ENCODE measurements at places on chromosomes 11 and 22.

DNA sequence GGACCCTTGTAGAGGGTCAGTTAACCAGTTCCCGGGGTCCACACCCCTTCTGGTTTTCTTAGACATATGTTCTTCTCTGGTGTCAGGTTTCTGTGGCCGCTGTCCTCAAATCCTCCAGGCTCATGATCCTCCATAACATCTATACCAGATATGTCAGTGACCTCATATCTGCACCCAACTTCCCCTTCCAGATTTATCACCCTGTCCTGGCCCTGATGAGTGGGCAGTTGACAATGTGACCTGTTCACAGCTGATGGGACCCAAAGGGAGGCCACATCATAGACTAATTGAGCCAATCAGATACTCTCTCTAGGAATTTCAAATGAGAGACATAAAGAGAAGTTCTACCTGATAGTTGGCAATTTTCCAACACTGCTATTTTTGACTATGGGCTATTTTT, 5.1 kb downstream of the DKK3 start:
- no peak for DNase-seq

DNA sequence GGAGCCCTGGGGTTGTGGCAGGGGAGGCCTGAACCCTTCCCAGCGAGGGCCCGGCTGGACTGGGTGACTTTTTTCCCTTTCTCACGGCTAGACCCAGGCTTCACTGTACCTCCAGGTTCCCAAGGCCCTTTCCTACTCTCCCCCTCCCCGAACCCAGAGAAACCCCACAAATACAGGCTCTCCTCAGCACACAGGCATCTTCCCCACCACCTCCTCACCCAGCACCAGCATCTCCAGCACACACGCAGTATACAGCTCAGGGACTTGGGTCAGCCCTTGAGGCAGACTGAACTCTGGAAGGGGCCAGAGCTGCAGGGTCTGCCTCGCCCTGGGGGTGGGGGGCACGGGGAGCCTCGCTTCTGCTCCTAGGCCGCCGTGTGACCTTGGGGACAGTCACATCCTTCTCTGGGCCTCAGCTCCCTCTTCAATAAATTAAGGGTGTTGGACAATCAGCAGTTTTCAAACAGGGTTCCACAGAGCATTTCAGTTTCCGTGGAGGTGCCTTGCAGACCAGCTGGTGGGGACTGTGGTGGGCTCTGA, 4.5 kb downstream of the TMPRSS13 start:
- no peak for DNase-seq

DNA sequence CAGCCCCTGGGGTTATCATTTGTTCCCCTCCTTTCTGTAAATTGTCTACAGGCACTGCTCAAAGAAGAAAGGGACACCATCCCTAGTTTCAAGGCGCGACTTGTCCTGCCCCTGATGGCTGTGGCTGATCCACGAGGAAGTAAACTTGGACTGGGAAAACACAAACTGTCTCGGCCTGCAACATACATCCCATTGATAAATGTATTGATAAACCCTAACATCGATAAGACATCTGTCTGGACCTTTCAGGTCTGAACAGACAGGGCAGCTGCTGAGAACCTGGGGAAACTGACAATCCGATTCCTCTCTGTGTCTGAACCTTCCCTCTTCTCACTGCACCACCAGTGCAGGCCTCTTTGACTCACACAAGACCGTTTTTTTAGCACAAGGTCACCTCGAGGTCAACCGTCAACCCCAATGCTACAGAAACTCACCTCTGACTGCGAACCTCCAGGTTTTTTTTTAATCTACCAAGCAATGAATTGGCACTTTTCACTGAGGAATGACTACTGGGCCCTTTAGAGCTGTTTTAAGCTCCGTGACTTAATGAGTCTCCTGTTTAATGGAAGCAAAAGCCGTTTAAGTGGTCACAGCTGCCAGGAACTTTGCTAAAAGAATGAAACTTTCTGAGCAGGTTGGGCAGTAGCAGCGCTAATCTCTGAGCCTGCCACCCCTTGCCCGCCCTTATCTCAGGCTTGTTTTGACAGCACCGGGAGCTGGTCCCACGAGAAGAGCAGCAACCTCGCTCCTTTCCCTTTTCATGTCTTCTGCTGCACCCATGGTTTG, 203.8 kb upstream of the TMEM45B start:
- no peak for DNase-seq

DNA sequence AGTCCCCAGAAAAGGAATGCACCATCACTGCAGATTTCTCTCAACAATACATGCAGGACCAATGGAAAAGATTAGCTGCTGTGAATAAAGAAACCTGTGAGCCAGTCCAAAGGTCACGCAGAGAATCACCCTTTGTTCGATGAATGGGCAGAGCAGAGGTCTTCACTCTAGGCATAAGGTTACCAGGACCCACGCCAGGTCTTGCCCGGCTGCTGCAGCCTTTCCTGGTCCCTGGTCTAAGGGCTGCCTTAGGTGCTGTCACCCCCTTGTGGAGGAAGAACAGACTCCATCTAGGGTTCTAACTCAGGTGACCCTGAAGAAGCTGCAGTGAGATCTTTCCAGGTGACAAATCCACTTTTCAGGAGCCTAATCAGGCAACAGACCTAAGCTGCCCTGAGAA, 29.0 kb upstream of the NAP1L4 start:
- no peak for DNase-seq

- no peak for DNase-seq
Observed at GRCh38 chr11:133790995-133791394, 54.3 kb downstream of the SPATA19 start.

GRCh38 chr22:17724241-17724640, 50.0 kb downstream of the BID start:
- no peak for DNase-seq

DNA sequence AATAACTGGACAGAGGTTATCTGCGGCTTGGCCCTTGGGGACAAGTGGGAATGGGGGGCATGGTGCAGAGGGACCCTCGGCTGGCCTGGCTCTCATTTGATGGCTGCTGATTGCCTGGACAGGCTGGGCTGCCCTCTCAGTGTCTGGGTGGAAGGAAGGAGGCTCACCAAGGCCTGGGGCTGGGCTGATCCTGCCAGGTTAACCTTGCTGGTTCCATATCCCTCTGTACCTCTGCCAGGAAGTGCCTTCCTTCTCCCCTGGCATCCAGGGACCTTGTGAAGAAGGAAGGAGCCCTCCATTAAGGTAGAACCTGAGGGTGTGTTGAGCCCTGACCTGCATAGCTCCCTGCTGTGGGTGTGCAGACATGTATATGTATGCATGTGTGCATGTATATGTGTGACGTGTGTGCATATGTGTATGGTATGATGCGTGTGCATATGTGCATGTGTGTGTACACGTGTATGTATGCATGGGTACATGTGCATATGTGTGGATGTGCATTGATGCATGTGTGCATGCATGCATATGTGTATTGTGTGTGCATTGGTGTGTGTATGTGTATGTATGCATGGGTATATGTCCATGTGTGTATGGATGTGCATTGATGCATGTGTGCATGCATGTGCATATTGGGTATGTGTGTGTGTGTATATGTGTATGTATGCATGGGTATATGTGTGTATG, 433.9 kb downstream of the TBC1D22A start:
- no peak for DNase-seq

GRCh38 chr11:27896096-27896495, 195.8 kb upstream of the BDNF start:
- no peak for DNase-seq

DNA sequence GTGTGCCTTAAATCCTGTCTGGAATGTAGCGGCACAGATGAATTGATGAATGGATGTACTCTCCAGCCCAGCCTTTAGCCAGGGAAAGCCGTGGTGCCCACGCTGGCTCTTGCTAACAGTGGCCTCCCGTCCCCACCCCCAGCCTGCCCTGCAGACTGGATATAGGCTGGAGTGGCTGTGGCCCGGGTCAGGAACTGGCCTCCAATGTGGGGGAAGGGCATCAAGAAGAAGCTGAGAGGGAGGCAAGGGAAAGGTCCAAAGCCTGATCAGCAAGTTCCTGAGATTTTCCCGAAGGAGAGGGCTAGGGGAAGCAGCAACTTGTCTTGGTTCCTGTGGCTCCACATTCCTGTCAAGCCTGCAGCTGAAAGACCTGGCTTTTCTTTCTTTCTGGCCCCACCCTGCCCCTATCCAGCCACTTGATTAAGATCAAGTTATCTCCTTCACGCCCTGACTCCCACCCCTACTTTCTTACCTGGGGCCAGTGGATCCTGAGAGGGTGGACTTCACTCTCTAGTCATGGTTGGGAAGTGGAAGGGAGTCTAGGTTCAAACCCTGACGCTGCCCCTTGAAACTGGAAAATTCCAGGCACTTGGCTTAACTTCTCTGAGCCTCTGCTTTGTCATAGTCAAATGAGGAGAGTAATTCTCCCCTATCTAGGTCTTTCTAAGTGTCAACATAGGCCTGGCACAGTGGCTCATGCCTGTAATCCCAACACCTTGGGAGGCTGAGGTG, 11.0 kb upstream of the MICALL1 start:
- no peak for DNase-seq

- DNase-seq, result no peak
Observed at GRCh38 chr11:285894-286220, 3.1 kb upstream of the PGGHG start.

DNA sequence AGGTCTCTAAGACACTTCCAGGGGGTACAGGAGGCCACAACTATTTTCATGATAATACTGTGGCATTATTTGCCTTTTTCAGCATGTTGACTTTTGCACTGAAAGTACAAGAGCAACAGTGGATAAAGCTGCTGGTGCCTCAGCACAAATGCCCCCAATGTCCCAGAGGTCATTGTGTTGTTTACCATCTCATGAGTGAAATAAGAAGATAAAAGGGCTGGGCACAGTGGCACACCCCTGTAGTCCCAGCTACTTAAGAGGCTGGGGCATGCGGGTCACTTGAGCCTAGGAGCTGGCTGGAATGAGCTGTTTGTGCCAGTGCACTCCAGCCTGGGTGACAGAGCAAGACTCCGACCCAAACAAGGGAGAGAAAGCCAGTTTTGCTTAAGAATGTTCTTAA, 72.6 kb upstream of the RAB1B start:
- no peak for DNase-seq

DNA sequence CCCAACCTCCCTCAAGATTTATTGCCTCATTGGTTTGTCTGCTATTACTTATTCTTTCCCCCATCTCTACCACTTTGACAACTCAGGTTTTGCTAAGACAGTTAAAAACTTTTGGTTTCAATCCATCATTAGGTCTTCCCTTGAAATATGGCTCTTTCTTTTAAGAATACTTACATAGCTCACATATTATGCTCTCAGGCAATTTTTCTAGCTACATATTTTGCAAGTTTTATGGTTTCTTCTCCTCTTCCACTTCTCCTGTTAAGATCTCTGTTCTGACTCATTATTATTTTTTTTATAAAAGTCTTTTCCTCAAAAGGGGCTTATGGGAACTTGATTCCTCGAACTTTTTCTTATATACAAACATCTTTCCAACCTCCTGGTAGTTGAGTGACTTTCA, 192.4 kb upstream of the MPPED2 start:
- DNase-seq, result no peak

DNA sequence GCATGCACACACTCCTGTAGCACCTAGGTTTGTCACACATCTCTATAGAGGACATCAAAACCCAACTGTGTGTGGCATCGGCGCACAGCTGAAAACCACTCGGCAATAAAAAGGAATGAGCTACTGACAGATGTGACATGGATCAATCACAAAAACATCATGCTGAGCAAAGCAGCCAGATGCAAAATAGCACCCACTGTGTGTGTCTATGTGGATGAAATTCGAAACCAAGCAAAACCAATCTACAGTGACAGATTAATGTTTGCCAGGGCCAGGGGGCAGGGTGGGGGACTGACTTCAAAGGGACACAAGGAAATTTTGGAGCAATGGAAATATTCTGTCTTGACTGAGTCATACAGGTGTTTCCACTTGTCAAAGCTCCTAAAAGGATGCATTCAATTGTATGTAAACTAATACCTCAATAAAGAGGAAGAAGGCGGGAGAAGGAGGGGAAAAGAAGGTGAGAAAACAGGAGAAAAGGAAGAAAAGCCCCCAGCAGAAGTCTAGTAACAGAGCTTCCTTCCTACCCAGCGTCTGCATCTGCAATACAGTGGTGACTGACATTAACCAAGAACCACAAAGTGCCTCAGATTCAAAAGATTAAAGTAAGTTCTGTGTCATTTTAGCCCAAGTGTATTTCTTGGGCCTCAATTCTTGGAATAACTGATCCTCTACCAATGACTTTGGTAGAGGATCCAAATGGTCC, 49.8 kb downstream of the PACSIN2 start:
- no peak for DNase-seq

- DNase-seq, result no peak
Observed at GRCh38 chr11:22471385-22471784, 133.2 kb downstream of the SLC17A6 start.

GRCh38 chr11:665062-665703, 28.1 kb downstream of the DRD4 start:
- DNase-seq, result no peak

DNA sequence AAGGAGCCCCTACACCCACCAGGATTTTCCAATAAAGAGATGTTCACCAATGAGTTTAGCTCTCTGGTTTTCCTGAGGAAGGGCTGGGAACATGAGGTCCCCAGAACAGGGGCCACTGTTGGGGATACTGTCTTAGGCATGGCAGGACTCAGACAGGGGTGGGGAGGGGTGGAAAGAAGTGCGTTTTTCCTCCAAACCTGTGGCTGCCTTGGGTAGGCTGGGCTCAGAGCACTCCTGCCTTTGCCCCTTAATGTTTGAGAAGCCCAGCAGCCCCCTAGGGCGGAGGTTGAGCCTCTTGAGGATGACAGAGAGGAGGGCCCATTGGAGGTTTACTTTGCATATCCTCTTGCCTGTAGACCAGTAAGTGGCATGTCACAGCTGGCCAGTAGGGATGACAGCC, 10.6 kb downstream of the MTFP1 start:
- no peak for DNase-seq

- no peak for DNase-seq
Observed at GRCh38 chr11:35136311-35136710, 2.7 kb upstream of the CD44 start.

- no peak for DNase-seq
Observed at GRCh38 chr11:15476371-15476917, 361.7 kb downstream of the INSC start.

GRCh38 chr11:70482529-70482917, 84.2 kb downstream of the CTTN start:
- peak; percentile 9 for DNase-seq

DNA sequence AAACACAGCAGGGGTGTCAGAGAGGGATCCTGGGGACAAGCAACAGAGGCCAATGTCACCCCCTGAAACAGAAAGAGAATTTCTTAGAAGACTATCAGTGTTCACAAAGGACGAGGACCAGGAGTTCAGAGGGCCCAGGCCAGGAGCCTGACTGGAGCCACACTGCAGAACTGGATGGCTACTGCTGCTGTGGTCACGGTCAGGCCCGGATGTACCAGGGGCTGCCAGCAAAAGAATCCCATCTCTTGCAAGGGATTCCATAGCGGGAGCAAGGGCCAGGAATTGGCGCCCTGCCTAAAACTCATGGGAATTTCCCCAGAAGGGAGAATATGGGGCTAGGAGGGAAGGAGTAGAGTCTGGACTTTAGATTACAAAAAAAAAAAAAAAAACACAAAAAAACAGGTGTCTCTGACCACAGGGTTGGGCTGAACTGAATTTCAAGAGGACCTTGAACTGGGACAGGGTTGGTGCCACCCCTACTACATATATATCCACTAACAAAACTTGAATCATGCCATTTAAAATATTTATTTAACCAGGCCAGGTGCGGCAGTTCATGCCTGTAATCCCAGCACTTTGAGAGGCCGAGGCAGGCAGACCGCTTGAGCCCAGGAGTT, 15.7 kb upstream of the KCTD14 start:
- peak; percentile 59 for DNase-seq

- no peak for DNase-seq
Observed at GRCh38 chr11:12173111-12173510, 62.7 kb downstream of the MICAL2 start.

- no peak for DNase-seq
Observed at GRCh38 chr11:645536-645935, 8.5 kb downstream of the DRD4 start.
